ENCODE measurements at places on chromosomes 16 and 17.

GRCh38 chr17:5418858-5419355, 555 bp downstream of the NUP88 start:
- no peak for DNase-seq

- DNase-seq = no peak
Observed at GRCh38 chr17:7413346-7413985, 5.8 kb downstream of the NLGN2 start.

DNA sequence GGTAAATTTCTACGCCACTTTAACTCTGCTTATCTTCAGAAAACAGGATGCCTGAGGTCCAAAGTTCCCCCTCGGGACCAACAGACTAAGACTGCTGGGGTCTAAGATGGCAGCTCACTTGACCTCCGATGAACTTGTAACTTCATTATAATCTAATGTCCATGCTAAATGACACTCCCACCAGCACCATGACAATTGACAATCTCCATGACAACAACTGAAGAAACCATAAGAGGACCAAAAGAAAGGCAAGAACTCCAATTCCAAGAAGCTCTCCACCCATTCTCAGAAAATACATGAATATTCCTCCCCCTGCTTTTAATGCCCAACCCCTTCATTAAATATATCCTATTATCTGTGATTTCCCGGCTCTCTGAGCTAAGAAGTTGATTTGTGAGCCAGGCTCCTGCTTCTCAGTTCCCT, 7.5 kb downstream of the CCL4 start:
- no peak for DNase-seq

DNA sequence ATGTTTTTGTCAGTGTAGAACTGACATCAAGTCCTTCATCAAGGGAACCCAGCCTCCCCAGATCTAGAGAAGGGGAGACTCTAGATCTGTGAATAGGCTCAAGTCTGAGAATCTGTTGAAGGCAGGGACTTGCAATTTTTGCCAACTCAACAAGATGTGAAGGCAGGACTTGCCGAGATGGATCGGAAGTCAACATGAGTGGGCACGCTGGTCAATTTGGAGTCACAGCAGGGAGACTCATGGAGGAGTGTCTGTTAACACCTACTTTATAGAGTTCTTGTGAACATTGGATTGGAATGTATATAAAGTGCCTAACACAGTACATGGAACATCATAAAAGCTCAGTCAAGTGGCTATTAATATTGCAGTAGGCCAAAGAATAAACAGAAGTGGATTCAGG, 10.0 kb downstream of the ZNF689 start:
- DNase-seq = no peak

- DNase-seq = no peak
Observed at GRCh38 chr16:2033057-2033908, 6.6 kb downstream of the NHERF2 start.

DNA sequence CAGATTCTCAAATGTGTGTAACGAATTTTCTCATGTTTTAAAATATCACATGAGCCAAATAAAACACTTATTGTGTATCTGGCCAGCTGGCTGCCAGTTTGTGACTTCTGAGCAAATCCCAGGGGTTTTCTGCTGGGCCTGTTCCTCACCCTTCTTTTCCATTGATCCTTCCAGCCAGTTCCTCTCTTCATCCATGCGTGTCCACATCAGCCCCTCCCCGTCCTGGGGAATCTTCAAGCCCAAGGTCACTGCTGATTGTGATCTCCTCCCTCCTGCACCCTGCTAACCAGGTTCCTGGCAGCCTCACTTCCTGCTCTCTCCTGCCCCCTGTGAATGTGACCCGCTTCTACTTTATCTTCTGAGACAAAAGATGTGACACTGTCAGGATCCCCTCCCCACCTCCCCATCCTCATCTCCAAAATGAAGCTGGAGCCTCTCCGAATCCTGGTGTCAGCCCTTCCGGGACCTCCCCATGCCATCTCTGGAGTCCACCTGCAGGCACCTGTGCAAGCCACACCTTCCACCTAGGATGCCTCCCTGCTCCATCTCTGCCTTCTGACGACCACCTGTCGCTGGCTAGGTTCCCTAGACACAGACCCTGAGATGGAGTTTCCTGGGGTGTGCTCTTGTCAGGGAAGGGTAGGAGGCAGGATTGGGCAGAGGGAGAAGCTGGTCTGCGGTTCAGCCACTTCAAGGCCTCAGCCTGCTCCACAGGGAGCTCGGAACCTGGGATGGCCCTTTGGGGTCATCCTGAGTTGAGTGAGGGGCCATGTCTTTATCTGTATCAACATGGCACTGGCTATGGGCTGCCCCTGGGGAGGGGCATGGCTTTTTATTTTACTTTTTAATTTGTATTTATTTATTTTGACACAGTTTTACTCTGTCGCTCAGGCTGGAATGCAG, 205.1 kb downstream of the KATNIP start:
- no peak for DNase-seq

DNA sequence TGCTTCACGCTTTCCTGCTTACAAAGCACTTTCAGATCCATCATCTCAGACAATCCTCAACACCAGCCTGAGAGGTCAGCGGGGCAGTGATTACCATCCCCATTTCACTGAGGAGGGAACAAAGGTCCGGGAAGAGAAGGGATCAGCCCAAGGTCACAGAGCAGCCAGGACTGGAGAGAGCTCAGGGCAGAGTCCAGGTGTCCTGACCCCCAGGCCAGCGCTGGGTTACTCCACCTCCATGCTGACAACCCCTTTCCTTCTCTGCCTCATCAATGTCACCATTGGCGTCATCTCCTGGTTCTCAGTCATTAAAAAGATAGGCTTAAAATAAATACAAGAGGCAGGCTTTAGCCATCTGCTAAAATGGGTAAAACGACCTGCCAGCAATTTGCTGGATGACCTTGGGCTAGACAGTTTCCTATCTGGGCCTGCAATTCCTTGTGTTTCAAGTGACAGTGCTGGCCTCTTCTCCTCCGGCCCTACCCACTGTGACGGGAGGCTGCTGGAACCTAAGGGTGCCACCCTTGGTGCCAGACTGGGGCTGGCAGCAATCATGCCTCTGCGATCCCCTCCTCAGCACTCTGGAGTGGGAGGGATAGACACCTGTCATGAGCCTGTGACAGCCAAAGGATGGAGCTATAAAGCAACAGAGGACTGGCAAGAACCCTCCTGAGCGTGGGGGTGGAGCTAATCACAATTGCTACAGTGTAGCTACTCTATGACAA, 79.5 kb upstream of the CCL1 start:
- DNase-seq = no peak

- peak; percentile 70 for DNase-seq
Observed at GRCh38 chr17:3535253-3535995, 22.2 kb downstream of the TRPV3 start.

- DNase-seq = no peak
Observed at GRCh38 chr16:30722916-30723315, 23.9 kb downstream of the SRCAP start.

- no peak for DNase-seq
Observed at GRCh38 chr16:6510261-6510660, 822.4 kb upstream of the RBFOX1 start.

DNA sequence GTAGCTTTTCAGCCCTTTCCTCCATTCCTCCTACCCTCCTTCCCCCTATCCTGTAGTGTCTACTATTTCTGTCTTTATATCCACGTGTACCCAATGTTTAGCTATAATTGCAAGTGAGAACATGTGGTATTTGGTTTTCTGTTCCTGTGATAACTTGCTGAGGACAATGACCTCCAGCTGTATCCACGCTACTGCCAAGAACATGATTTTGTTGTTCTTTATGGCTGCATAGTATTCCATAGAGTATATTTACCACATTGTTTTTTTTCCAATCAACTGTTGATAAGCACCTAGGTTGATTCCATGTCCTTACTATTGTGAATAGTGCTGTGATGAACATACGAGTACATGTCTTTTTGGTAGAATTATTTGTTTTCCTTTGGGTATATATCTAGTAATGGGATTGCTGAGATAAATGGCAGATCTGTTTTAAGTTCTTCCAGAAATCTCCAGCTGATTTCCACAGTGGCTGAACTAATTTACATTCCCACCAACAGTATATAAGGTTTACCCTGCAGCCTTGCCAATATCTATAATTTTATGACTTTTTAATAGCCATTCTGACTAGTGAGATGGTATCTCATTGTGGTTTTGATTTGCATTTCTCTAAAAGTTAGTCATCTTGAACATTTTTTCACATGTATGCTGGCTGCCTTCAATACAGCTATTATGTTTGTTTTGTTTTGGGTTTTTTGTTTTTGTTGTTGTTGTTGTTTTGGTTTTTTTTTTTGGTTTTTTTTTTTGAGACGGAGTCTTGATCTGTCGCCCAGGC, 10.9 kb upstream of the COPRS start:
- DNase-seq = no peak

DNA sequence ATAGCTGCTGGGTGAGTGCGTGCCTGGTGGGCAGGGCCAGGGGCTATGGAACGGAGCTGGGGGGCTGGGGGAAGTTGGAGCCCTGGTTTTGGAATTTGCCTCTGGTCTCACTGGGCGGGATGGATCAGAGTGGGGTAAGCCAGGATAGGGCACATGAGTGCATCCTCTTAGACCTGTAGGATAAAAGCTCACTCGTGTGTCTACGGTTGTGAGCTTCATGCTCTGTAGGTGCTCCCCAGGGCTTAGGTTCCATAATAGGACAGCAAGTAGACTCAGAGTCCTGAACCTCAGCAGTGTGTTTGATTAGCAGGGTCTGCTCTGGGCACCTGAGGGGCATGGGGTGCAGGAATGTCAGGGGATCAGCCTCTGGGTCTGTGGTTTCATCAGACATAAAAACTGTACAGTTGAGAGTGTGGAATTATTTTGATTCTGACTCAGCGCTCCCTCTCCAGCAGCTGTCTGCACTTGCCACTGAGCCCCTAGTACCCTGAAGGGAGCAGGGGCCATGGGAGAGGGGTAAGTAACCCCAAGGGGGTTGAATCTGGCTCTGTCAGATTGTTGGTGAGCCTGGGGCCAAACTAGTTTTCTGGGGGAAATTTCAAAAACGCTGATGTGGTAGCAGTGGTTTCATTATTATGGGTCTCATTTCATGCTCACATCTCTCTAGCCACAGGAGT, 84.2 kb upstream of the LGALS9 start:
- no peak for DNase-seq

GRCh38 chr16:86292171-86292775, 218.1 kb upstream of the FOXF1 start:
- no peak for DNase-seq

DNA sequence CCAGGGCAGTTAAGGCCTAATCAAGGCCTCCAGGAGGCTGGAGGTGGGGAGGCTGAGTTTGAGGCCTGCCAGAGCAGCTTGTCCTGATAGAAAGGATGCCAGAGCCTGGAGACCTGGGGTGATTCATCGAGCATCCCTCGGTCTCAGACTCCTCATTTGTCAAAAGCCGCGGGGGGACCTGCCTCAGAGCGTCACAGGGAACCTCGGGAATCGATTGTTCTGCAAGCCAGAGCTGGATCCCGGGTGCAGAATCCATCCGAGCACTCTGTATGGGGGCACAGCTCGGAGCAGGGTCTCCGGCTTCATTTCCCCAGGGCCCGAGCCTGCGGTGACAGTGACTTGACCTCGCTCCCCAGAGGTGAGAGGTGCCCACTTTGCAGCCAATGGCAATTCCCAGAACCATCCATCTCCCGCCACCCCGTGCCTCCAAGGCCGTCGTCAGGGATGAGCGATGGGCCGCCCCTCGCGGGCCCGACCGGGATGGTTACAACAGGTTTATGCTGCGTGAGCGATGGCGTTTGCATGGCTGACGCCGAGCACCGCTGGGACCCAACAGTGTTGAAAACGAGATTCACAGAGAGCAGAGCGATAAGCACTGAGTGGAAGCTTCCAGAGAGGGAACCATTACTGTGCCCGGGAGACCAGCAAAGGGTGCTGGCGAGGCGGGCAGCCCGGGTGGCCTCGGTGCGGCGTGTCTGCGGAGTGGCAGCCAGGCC, 117.1 kb upstream of the GSE1 start:
- no peak for DNase-seq

- DNase-seq = no peak
Observed at GRCh38 chr16:53518550-53519416, 15.8 kb upstream of the AKTIP start.

DNA sequence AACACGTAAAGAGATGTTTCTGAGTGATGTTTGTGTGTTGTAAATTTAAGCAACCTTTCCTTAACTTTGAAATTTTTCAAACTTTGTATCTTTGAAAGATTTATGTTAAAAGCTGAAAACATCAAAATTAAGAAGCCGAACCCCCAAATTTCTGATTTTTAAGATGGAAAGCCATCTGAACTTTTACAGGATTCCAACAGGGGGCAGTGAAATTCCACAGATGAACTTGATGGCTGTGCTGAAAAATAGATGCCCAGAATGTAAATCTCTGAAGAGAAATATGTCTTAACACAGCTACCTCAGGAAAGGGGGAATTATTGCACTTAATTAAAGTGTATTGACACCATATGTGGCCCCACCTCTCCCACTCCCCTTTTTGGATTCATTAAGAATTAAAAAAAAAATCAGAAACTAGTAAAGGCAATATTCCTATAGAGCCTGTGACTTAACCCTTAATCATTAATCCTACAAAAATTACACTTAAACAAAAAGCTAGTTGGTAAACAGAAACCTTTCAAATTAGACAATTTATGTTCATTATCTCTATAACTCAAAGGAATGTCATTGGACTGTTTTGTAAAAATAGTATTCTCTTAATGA, 597.9 kb downstream of the KCNJ2 start:
- DNase-seq = peak; percentile 26

- no peak for DNase-seq
Observed at GRCh38 chr17:44642834-44643233, 13.4 kb upstream of the MEIOC start.

GRCh38 chr17:38326996-38327792, 16.6 kb downstream of the GPR179 start:
- DNase-seq = no peak

DNA sequence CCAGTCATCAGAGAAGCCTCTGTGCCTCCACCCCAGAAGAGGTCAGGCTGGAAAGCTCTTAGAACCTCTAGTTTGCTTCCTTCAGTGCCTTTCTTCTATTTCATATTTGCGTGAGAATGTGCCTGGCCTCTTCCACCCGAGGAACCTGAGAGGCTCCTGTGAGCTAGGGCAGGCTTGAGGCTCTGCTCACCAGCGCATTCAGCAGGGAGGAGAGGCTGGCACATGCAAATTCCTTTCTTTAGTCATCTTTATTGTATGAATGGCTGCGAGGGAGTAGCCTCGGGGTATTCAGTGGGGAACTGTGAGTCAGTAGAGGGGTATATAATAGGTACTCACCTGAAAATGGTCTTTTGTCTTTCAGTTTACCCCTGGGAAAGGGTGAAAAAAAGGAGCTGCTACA, 268.3 kb downstream of the ABCC12 start:
- DNase-seq = no peak

GRCh38 chr16:66853261-66854139, 9.3 kb downstream of the CA7 start:
- DNase-seq = no peak

DNA sequence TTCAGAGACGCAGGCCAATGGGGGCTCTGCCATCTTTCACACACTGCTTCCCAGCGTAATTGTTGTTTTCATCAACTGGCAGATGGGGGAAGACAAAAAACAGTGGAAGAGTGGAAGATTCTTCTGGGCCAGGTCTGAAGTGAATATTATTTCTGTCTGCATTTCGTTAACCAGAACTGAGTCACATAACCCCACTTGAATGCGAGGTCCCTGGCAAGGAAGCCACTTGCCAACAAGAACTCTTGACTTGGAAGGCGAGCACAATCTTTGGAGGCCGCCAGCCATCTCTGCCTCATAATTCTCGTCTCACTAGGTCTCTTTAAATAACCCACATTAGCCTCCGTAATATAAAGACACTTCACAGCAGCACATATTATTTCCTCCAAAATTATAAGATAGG, 75.4 kb downstream of the CYB561 start:
- no peak for DNase-seq

GRCh38 chr16:11682655-11683096, 14.4 kb downstream of the SNN start:
- DNase-seq = no peak

Data from NCI-H460 (cell line).